GM06990 (cell line): ENCODE measurements at places on chromosomes 1 and 21.

GRCh38 chr1:35294809-35295208 is 26.3 kb downstream of the ZMYM4 start:
- no peak for DNase-seq

DNA sequence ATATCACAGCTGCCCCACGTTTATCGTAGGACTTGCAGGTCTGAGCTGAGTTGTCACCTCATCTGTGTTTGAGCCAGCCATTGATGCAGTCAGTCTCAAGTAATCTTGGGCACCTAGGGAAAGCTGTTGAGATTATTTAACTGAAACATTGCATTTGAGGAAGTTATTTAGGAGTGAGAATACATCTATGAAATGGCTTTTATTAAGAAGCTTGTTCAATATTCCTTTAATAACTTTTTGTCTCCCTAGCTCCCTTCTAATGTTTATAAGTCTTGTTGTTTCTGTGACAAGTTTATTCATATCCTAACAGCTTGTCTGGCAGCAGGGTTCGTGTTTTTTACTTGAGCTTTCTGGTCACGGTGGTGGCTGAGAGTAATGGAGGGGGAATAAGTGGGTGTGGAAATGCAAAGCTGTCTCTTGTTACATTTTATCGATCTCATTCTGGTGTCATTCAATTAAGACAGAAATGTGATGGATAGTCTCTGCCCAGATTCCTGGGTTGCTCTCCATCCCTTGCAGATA is 555.9 kb downstream of the USP25 start:
- no peak for DNase-seq

DNA sequence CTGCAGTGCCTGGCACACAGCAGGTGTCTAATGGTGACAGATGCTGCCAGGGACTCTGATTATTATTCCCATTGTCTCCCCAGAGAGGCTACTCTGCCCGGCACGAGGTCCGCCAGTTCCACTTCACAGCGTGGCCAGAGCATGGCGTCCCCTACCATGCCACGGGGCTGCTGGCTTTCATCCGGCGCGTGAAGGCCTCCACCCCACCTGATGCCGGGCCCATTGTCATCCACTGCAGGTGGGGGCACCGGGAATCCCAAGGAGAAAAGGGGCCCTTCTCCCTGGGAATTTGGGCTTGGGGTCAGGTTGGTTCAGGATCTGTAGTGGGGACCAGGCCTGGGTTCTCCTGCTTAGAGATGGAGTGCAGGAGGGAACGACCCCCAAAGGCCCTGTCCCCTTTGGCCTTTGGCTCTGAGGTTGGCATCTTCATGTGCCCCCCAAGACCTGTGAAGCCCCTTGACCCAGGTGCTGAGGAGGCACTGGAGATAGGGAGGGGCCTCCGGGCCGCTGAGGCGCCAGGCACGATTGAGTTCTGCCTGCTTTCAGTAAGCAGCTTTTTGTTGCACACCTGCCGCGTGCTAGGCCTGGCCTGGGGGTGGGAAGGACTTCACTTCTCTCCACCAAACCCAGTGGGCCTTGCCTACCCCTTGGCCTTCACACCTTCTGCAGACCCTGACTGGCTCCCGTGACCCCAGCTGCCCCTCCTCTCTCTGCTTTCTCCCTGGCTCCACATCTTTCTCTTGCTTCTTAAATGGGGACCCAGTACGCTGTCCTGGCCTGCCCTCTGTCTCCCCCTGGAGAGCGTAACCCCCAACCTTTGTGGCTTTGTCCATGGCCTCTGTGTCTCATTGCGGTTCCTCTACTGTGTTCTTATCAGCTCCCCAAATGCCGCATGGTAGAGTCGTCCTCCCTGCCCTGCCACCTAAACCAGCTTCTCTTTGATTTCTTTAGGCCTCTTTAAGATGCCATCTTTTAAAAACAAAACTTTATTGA is 76.4 kb downstream of the PTPRU start:
- no peak for DNase-seq

GRCh38 chr1:165353731-165354671 is 2.5 kb downstream of the LMX1A start:
- no peak for DNase-seq

- no peak for DNase-seq
These were observed 127.9 kb downstream of the CSMD2 start for GRCh38 chr1:34037109-34037508.

DNA sequence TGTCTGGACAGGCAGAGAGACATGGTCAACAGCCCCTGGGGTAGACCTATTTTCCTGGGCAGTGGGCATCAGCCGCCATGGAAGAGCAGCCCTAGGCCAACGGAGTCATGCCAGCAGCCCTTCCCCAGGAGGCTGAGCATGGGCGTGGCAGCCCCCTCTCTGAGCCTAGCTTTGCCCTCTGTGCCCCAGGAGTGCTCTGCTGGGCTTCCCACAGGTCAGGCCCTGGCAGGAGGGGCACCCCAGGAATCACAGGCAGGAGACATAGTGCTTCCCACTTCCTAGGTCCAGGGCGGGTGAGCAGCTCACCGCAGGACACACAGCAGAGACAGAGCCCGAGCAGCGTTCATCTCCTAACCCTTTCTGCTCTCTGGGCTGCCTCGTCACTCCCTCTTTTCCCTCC is 132.8 kb downstream of the GLIS1 start:
- no peak for DNase-seq

- DNase-seq = no peak
These were observed 9.8 kb downstream of the PEX14 start for GRCh38 chr1:10484521-10484920.

- DNase-seq = no peak
These were observed 30.8 kb upstream of the SLC35F3 start for GRCh38 chr1:233873666-233874065.

- no peak for DNase-seq
These were observed 1.8 kb downstream of the MFN2 start for GRCh38 chr1:11982010-11982392.
